Omental fat pad (tissue), 4 donors: ENCODE measurements at places on chromosomes 13 and 19.

- DNase-seq = no peak
Measured at GRCh38 chr19:1261538-1261797, 7.7 kb upstream of the CIRBP start.

DNA sequence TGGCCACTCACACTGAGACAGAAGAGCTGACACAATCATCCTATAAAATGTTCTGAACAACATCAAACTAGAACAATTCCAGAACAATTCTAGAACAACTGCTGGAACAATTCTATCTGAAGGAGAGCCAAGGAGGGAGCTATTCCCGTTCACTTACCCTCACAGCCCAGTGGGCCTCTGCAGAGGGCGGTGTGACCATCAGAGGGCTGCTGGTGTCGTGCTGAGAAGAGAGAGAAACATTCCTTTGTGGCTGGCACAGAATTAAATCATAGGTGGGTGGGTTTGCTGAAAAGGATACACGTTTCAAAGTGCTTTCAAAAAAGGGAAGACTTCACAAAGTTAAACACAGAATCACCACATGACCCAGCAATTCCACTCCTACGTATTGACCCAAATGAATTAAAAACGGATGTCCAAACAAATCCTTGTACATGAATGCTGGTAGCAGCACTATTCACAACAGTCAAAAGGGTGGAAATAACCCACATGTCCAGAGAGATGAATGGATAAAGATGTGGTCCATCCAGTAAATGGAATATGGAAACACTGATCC, 34.9 kb downstream of the EPS15L1 start:
- DNase-seq = no peak

DNA sequence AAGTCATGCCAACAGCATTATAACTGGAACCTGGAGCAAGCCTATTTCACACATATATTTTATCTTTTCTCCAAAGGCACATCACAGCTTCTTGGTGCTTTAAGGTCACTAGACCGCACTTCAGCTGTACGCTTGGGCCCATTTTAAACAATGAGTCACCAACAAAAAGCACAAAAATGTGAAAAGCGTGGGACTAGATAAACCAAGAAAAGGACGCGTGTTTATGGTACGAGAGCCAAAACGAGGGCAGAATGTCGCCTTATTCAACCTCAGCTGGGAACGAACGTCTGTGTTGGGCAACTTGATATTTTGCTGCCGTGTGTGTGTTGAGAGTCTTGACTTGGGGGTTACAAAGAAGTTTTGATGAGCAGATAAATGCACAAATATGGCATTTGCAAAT, 9.2 kb upstream of the EHD2 start:
- DNase-seq = no peak

GRCh38 chr13:36875431-36875830, 44.6 kb downstream of the SMAD9 start:
- no peak for DNase-seq

GRCh38 chr19:17335575-17335974, 920 bp upstream of the ANO8 start:
- no peak for DNase-seq

DNA sequence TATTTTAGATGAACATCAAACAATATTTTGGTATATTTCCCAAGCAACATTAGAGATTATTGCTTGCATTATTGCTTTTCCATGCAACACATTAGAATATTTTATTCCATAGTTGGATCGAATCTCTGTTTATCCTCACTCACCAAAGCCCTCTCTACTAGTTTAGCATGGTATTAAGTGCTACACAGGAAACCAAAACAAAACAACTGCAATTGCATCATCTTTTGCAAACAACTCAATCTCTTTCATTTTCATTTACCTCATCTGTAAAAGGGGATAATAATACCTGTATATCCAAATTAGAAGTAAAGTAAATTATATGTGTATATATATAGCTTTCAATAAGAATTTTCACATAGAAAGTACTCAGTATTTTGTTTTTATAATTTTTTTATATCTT, 147.8 kb upstream of the PCDH9 start:
- DNase-seq = no peak
